Stromal cell of bone marrow (primary cell): ENCODE measurements at places on chromosomes 6 and 20.

GRCh38 chr20:44888226-44889103, 3.0 kb downstream of the YWHAB start:
- no peak for DNase-seq

- DNase-seq, result no peak
Observed at GRCh38 chr6:167996424-167997199, 859 bp upstream of the KIF25 start.

GRCh38 chr20:20638878-20639277, 73.6 kb downstream of the RALGAPA2 start:
- no peak for DNase-seq

DNA sequence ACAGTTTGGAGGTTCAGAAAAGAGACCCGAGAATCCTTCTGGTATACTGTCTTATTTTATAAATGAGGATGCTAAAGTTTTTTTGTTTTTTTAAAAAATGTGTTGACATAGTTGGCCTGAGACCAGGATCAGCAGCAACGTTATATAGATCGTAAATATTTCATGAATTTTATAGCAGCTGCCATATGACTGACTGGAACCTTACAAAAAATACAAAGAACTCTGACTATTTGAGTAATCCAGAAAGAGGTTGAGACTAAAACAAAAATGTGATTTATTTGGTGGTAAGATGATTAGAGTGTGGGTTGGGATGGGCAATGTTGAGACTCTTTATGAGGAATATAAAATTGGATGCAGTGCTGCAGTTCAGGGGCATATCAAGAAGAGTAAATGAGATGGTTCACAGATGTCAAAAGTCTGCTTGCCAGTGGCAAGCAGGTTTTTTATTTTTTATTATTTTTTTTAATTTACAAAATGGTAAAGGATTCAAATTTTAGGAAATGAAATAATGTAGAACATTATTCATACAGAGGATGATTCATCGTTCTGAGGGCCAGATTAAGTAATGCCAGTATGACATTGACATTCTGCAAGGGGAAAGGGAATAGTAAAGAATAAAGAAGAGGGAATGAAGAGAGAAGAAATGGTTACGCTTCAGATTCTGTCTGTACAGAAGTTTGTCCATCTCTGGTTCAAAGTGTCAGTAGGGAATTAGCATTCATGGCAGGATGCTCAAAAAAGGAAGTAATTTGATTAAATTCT, 58.5 kb downstream of the SCAF8 start:
- peak; percentile 22 for DNase-seq

DNA sequence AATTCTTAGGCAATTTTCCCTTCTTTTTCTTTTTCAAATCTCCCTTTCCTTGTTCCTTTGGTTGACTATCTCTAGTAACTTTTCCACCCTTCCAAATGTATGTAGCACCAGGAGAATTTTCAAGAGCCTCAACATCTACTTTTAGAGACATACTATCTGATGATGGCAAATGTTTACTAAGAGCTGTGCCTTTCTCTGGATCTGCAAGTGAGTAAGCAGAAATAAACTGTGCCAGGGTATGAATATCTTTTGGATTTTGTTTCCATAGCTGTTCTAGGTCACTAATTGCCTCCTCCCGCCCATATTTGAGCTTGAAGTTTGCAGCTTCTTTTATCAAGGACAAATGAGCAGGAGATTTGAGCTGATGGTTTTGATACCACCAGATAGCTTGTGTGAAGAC, 69.5 kb downstream of the GTF2H5 start:
- no peak for DNase-seq

GRCh38 chr6:73565767-73566485, 45.1 kb upstream of the EEF1A1 start:
- no peak for DNase-seq

GRCh38 chr6:56387621-56388414, 140.4 kb upstream of the COL21A1 start:
- DNase-seq, result no peak

- DNase-seq, result no peak
Observed at GRCh38 chr6:140811642-140812041, 1321.1 kb upstream of the GJE1 start.

- DNase-seq, result peak; percentile 26
Observed at GRCh38 chr6:122609881-122610689, at the start of gene PKIB. Gene PKIB, plus strand, starts transcription at chr6:122610405. Its CDS starts 107,390 bp downstream, at chr6:122717795.

GRCh38 chr6:134544737-134545136, 226.8 kb upstream of the SGK1 start:
- DNase-seq, result no peak

- peak; percentile 88 for DNase-seq
Observed at GRCh38 chr20:41177636-41178035, 40.3 kb downstream of the PLCG1 start.

DNA sequence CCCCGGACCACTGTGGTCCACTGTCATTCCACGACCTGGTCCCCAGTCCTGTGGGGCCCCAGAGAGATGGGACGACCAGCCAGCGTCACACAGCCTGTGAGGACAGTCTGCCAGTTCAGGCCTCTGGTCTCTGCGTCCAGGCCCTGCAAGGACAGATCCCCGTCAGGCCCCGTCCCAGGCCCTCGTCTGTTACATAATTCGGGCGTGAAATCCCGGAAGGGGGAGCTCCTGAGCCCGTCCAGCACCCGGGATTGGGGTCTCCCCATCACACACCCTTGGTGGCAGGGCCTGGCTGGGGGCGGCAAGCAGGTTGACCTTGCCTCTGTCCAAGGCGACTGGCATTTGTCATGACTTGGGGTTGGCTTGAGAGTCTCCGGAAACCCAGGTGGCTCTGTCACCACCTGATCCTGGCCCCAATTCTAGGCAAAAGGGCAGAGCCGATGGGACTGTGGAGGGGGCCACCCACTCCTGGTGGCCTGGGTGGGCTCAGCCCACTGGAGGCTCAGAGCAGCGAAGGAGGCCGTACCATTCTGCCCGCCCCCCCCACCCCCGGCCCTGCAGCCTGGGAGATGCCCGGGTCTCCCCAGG, 73.8 kb upstream of the GATA5 start:
- no peak for DNase-seq

DNA sequence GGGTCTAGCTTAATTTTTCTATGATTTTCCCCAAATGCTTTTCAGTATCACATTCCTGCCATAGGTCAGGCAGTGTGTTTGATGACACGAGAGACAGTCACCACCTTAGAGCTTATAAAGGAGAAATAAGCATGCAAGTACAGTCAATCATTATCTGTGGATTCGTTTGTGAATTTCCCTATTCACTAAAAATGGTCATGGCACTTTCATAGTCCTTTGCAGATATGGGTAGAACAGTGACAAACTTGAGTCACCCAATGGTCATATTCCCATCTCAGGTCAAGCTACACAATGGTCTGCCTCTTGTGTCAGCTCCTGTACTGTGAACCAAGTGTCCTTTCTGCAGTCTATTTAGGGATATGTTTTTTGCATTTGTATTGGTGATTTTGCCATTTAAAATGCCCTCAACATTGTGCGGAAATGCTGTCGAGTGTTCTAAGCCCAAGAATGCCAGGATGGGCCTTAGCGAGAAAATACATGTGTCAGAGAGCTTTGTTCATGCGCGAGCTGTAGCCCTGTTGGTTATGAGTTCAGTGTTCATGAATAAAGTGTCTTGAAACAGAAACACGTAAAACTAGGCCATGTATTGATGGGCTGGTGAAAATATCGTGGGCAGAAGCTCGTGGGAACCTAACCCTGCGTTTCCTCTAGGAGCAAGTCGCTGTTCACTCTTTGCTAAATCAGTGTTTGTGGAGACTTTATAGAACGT, 19.8 kb downstream of the SUMO4 start:
- no peak for DNase-seq

DNA sequence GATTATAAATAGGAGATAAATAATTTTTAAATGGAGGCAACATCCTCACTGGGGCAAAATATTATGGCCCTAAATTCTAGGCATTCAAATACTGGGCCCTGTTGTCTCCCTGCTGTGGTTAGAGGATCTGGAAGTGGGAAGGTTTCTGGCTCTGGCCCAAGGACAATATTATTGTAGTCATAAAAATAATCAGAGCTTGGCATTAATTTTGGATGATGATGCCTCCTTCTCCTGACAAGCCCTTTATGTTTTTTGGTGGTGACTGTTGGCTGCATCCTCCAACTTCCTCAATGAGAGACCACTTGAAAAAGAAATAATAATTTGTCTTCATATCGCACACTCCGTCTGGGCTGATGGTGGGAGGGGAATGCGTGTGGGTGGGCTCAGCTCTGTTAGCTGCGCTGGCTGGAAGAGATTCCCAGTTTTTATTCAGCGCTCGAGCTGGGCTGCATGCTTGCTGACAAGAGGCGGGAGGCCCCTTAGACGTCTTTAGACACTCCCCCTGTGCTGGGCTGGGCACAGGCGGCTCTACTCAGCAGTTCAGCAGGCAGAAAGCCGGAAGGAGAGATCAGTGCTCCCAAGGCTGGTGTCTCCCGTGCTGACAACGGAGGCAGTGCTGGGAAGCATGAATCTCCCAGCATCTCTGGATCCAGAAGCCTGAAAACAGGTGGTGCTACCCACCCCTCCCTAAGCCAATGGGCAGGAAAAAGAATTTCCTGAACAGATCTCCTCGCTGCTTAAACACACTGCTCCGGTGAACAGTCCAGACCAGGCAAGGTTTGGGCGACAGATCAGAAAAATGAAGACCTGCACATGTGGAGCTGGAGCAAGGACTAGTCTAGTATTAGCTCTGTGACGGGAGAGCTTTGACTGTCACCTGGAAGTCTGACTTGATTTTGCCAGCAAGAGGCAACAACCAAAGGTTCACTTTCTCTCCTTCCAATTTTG, 97.7 kb downstream of the SYCP2 start:
- DNase-seq, result peak; percentile 25

- no peak for DNase-seq
Observed at GRCh38 chr20:22232923-22233322, 351.4 kb downstream of the FOXA2 start.

DNA sequence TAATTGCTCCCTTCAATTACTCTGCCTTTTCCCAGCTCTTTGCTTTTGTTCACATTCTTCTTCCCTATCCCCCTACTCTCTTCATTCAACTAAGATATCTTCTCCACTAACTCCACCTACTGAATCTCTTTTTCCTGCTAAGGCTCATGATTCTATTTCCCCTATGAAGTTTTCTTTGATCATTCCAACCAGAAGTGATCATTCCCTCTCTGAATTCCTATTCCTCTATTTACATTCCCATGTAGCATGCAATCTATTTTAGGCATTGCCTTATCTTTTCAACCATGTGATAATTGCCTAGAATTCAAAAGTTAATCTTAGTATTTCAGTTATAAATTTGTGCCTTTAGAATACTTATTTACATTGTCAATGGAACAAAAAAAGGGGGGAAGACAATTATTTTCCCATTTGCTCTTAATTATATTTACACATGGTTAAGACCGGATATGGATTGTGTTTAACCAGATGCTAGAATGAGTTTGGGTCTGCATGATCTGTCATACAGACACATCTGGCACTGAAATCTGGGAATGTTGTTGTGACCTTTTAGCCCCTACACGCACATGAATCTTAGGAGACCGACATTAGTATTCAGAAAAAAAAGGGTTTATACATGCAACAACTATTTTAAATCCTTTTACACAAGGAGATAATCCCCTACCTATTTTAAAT, 20.8 kb downstream of the MOXD1 start:
- DNase-seq, result no peak

GRCh38 chr6:56343295-56343694, 95.9 kb upstream of the COL21A1 start:
- DNase-seq, result no peak

DNA sequence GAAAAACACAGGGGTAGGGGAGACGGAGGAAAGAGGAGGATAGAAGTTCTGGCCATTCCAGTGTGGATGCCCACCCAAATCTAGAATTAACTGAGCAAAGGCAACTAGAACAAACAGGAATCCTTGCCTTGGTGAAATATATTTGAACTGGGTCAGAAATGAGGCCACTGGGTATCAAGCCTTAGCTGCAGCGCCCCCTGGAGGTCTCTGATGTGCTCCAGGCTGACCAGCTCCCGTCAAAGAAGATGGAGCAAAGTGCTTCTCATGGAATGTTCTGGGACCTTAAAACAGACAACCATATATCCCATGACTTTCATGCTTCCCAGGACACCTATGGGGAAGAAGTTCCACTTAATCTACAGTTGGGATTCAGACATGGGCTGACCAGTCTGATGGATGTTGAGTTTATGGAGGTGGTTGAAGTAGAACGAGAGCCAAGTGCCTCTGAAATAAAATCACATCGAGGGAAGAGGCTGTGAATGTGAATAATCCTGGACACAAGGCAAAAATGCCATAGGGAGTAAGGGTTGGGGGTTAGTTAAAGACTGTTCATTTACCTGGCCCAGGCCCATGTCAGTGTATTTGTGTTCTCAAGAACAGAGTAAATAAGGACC, 50.4 kb downstream of the HLA-DPB1 start:
- no peak for DNase-seq

- DNase-seq, result no peak
Observed at GRCh38 chr6:165819394-165819793, 156.4 kb upstream of the PDE10A start.

GRCh38 chr6:162862462-162862861, 134.7 kb downstream of the PACRG start:
- DNase-seq, result no peak

DNA sequence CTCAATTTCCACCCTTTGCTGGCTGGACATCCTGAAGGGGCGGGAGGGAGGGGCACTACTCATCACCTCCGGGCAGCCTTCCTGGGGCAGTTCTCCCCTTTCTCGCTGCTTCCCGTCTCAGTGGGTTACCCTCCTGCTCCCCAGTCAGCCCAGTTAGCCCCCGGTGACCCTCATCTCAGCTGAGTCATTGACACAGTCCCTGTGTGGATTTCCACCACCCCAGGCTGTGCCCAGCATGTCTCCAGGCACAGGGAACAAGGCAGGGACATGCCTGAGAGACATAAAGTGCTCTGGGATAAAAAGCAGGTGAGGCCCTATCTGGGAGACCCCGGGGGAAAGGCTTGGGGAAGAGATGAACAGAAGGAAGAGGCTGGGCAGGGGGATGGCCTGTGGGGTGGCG, 29.9 kb upstream of the HMGA1 start:
- DNase-seq, result no peak

- DNase-seq, result peak; percentile 44
Observed at GRCh38 chr6:73854998-73855718, 159.2 kb downstream of the CD109 start.

DNA sequence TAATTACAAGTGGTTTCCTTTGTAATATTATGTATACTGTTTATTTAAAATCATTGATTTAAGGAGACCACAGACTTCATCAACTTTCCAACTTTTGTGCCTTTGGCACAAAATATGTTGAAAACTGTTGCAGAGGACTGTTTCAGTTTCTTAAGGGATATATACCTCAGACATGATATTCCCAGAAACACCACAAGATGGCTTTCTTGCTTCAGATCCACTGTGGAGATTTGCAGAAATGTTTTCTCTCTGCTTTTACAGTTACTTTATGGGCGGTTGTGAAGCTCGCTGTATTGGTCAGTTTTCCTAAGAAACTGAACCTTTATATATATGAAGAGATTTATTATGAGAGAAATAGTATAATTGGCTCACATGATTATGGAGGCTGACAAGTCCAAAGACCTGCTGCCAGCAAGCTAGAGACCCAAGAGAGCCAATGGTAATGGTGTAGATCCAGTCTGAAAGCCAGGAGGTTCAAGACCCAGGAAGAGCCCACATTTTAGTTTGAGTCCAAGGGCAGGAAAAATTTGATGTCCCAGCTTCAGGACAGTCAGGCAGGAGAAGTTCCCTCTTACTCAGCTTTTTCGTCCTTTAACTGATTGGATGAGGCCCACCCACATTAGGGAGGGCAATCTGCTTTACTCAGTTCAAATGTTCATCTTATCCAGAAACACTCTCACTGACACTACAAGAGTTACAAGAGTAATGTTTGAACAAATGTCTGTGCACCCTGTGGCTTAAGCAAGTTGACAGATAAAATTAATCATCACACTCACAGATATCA, 12.8 kb downstream of the ME1 start:
- peak; percentile 43 for DNase-seq
